ENCODE measurements at places on chromosomes 2 and 18.

- DNase-seq, result no peak
These were observed 47.7 kb upstream of the NFATC1 start for GRCh38 chr18:79348066-79348465.

DNA sequence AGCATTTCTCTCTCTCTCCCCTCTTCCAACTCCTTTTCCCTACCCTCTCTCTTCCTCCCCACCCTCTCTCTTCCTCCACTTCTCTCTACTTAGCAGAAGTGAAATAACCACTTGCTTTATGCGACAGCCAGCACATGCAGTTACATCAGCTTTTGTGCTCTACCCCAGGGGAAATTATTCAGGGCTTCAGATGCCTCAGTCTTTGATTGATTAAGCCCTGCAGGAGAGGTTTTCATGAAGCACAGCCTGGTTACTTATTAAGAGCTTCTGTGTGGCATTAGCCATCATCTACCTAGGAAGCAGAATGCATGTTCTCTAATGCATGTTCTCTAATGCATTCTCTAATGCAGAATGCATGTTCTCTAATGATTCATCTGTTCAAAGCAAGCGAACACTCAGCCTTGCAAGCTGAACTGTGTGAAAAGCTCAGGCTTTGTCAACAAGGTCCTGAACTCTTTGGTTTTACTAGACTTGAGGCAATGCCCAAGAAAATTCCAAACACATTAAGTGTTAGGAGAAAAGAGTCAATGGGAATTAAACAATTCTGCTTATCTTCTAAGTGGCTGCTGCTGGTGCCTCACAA lies 56.1 kb downstream of the LHCGR start:
- DNase-seq, result no peak

DNA sequence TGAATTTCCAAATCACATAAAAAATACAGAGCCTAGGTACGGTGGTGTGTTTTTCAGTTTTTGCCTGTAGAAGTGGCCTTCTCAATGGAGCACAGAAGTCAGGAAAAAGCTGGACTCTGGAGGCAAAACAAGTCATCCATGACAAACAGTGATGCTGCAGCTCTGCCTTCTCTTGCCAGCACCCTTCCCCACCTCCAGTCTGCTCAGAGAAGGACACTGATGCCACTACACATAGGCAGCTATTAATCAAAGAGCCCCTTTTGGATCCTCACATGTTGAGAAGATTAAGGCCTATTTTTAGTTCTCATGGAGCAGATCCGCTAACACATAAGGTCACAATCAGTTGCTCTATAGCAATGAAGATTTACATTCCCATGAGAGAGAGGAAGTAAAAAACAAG lies 181.6 kb upstream of the GALNT5 start:
- no peak for DNase-seq

DNA sequence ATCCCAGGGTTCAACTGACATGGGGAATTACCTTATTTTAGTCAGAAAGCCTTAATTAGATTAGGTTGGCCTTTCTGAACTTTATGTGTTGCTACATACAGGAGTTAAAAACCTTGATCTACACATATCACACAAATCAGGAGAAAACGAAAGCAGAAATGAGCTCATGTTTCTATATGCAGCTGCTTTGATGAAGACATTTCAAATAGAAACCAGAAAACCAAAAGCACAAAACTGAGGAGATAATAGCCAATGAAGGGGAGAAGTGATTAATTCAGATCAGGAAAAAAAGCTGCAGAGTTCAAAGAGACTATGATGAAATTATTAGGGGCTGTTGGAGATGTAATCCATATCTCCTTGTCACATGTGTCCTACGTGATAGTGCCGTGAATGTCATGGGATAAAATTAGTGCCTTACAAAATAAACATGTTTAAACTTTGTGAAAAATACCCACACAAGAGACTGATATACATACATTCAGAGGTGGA lies 255.0 kb downstream of the CAMKMT start:
- DNase-seq, result no peak

DNA sequence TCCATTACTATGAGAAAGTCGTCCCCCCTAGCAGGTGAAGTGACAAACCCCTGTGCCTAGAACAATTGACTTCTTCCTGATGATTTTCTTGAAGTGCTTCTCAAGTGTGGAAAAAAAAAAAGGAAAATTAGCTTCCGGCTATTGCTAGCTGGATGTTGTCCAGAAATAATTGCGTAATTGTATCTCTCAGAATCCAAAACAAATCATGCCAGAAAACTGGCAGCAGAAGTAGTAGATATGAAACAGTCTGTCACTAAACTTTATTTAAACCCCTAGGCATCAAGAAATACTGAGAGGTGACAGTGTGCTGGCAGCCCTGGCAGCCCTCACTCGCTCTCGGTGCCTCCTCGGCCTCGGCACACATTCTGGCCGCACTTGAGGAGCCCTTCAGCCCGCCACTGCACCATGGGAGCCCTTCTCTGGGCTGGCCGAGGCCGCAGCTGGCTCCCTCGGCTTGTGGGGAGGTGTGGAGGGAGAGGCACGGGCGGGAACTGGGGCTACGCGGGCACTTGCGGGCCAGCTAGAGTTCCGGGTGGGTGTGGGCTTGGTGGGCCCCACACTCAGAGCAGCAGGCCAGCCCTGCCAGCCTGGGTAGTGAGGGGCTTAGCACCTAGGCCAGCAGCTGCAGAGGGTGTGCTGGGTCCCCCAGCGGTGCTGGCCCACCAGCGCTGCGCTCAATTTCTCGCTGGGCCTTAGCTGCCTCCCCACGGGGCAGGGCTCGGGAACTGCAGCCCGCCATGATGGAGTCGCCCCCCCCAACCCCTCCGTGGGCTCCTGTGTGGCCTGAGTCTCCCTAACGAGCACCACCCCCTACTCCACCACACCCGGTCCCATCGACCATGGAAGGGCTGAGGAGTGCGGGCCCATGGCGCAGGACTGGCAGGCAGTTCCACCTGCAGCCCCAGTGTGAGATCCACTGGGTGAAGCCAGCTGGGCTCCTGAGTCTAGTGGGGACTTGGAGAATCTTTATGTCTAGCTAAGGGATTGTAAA lies 80.5 kb upstream of the ABCA12 start:
- DNase-seq, result no peak

GRCh38 chr2:28613186-28613585 lies 117.3 kb downstream of the PLB1 start:
- no peak for DNase-seq

GRCh38 chr2:111057721-111058120 lies 63.0 kb upstream of the BCL2L11 start:
- no peak for DNase-seq

GRCh38 chr2:238518821-238519186 lies 92.1 kb downstream of the ASB1 start:
- DNase-seq, result no peak

- no peak for DNase-seq
These were observed 685.4 kb upstream of the NRXN1 start for GRCh38 chr2:51717312-51717711.

GRCh38 chr2:58645017-58645416 lies 403.9 kb upstream of the FANCL start:
- DNase-seq, result no peak
